ENCODE measurements at places on chromosomes 7 and 10. TPM values are rescaled to one million over a fixed set of nuclear protein-coding genes. Genes with fewer than 3 reads are reported as not detected.

Gene ASB15
- total RNA-seq = 0.15 TPM

Gene PDZD7
- total RNA-seq = 0.66 TPM

Gene SLC16A9
- total RNA-seq = 0.33 TPM

Gene ZC3HAV1L
- 24.9 TPM for total RNA-seq

Gene GIMAP4
- 19.3 TPM for total RNA-seq

Gene RSPH10B
- 0.15 TPM for total RNA-seq

Gene ZRANB1
- 37.4 TPM for total RNA-seq

GRCh38 chr7:158542651-158543566 is 44.7 kb downstream of the PTPRN2 start:
- DNase-seq = no peak

- no peak for DNase-seq
Observed at GRCh38 chr10:107579970-107580369, 415.5 kb upstream of the SORCS1 start.

- DNase-seq = no peak
Observed at GRCh38 chr7:2637066-2637471, 5.3 kb downstream of the TTYH3 start.

DNA sequence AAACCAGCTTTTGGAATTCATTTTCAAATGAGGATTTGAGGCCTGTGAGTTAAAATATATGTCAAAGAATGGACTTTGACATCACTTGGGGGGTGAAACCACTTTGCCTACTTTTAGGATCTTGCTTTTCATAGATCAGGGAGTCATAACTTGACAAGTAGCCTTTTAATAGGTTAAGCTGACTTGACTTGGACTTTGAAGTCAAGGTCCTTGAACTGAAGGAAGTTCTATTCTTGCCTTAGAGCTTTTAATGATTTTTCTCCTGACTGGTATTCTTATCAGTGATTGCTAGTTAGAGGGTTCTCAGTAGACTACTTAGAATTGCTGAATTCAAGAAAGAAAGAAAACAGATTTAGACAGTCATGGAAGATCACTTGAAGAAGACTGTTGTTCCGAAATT is 17.7 kb downstream of the AGR2 start:
- no peak for DNase-seq

GRCh38 chr7:21407796-21408480 is 19.9 kb upstream of the SP4 start:
- no peak for DNase-seq

- no peak for DNase-seq
Observed at GRCh38 chr10:113030453-113030852, 80.4 kb downstream of the TCF7L2 start.

DNA sequence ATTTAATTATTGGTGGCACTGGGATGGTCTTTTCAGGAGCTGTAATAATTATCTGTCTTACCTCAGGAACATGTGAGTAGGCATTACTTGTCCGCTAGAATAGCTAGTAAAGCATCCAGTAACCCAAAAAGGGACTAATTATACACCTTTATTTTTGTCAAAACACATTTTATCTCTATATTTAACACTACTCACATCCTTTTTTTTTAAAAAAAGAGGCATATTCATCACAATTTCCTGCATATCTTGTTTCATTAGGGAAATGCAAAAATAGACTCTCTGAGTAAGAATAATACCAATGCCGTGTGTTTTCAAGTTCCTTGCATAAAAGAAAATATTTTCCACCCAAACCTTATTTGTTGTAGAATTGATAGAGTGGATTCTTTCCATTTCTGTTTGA is 99.5 kb downstream of the VTI1A start:
- DNase-seq = no peak

GRCh38 chr7:87361320-87361719 is 15.9 kb downstream of the CROT start:
- no peak for DNase-seq

DNA sequence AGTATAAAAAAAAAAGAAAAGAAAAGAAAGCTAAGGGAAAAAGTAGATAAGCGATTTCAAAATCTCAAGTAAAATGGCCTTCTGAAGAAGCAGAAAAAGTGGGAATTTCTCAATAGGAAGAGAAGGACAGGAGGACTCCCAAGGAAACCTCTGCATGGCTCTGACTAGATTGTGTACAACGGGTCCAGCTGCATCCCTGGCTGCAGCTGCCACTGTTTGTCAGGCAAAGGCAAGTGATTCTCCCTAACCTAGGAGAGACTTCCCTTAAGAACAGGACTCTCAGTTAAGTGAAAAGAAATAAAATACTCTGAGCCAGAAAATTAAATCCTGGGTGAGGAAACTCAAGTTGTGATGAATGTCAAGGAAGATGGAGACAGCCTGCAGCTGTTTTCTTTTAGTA is 298.6 kb upstream of the KIAA1217 start:
- no peak for DNase-seq

GRCh38 chr7:107007007-107007891 is 37.3 kb upstream of the PRKAR2B start:
- DNase-seq = no peak

DNA sequence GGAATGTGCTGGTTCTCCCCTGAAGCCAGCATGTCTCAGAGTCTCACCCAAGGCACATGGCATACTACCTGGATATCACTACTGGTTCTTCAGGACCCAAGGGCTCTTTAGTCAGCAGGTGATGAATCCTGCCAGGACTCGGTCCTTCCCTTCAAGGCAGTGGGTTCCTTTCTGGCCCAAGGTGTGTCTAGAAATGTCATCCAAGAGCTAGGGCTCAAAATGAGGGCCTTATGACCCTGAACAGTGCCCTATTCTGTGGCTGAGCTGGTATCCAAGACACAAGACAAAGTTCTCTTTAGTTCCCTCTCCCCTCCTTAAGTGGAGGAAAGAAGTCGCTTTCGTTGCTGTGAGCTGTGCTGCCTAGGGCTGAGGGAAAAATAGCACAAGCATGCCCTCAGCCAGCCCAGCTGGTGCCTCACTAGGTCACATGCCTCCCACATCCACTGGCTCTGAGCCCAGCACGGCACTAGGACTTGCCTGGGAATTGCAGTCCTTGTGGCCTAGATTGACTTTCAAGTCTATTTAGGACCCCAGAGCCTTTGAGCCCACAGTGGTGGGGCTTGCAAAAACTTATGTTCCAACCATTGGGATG is 106.0 kb downstream of the BMS1 start:
- DNase-seq = no peak

DNA sequence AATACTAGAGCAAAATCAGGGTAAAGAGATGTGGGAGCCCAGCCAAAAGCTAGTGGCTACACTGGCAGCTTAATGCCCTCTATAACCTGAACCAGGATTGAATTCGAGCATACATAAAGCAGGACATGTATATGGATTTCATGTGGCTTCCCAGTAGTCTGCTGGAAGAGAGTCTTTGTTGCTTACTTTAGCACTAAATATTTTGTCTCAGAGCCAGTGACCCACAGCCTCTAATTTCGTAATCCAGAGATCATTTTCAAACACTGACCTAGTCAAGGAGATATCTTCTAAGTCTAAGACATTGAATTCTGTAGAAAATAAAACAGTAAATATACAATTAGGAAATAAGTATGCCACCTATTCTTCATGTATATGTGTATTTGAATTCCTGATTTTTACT is 64.2 kb upstream of the GNAI1 start:
- DNase-seq = no peak

Measured in breast epithelium (tissue), 4 donors.